ENCODE measurements at places on chromosomes 1 and 21.

DNA sequence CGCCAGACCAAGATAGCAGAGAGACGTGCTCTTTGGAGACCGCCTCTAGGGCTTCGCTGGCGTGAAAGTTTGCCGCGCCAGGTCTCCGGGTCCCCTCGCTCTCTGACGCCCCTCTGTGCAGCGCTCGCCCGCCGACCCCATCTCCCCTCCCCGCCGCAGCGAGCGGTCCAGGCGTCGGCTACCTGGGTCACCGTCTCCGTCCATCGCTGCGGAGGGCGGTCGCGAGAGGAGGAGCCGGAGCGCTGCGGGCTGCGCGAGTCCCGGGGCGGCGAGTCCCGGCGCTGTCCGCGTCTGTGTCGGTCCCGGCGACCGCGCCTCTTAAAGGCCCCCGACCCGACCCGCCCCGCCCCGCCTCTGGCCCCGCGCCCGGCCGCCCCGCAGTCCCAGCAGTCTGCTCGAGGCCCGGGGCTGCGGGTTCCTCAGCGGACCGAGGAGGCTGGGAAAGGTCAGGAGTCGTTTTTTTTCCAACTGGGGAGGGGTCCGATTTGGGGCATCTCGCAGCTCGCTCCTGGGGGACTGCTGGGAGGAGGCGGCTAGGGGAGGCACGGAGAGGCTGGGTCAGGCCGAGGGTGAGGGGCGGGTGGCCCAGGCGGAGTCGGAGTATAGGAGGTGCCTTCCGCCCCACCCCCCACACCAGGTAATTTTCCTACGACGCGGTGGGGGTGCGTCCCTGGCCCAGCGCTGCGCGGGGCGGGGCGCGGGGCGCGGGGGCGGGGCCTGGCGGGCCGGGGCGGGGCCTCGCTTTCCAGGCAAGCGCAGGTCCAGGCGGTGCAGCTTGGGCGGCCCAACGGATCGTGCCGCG lies at the start of the genes FBXO2 and FBXO44:
Gene FBXO2 (minus strand): TSS at position 293 of the 802 bp plus-strand sequence. CDS start 89 bp downstream, at position 204.
Gene FBXO44 (plus strand): TSS at position 741 of the 802 bp plus-strand sequence. CDS start 959 bp downstream, outside the sequence.
- peak; percentile 56 for DNase-seq

- no peak for DNase-seq
These were observed 15.9 kb downstream of the PLEKHA6 start for GRCh38 chr1:204343802-204344201.

GRCh38 chr1:197469620-197470210 lies 201.7 kb downstream of the CRB1 start:
- DNase-seq, result no peak

DNA sequence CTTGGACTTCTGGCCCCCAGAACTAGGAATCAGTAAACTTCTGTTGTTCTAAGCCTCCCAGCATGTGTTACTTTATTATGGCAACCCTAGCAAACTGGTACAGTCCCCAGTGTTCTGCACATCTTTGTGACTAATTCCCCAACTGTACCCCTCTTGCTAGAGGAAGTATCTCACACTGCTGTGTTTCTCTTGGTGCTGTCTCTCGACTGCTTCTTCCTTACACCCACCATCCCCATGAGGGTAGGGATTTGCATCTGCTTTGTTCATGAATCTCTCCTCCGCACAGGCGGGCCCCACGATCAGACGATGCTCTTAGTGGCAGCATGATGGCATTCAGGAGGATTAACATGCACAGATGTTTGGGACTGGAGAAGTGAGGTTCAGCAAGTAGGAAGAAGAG lies 46.7 kb downstream of the CLIC6 start:
- no peak for DNase-seq

GRCh38 chr1:207309745-207310273 lies 11.7 kb upstream of the CD55 start:
- DNase-seq, result no peak
